Activated T-cell treated with anti-CD3 and anti-CD28 coated beads, Interleukin-2, amount 50 U/mL, for 1 hour (primary cell): ENCODE measurements at places on chromosomes 3 and 15.

DNA sequence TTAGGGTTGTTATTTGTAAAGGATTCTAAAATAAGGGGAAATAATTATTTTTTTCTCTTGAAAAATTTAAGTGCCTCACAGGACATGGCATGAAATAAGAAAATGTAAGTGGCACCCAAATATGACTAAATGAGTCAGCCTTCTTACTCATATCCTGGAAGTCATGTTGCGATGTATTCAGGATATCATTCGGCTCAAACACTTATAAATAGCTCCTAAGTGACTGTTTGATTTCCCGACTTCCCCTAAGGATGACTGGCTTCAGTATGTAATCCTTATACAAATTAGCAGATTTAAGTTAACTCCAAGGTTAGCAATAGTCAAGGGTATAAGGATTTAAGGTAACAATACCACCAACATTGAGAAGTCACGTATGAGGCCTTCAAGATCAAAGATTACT lies 57.3 kb upstream of the OSTN start:
- DNase-seq: no peak

DNA sequence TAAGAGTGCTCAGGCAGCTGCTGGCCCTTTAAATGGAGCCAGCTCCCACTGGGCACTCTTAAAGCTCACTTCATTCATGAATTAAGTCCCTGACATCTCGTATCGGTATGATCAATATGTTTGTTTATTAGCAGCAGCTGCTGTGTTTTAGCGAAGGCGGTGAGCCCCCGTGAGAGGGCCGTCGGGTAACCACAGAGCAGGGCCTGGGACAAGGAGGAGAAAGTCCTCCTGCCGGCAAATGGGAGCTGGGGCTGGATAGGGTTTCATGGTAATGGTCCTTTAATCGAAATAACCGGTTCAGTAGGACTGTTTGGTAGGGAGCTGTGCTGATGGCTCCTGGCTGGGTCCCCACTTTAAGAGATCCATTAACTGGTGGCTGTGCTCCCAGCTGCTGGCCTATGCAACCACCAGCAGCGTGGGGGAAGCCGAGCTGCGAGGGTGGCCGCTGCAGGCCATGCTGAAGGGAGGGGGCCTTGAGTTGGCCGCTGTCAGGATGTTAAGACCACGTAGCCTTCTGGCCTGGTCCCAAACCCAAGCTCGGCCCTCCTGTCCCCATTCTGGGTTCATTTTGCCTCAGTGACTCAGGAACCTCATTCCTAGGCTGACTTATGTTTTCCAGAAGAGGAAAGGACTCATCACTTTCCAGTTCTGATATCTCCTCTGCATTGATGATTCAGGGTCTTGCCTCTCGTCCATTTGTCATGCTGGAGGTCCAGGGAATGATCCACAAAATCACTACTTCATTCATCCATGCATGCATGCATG lies 67.6 kb upstream of the NTRK3 start:
- no peak for DNase-seq

DNA sequence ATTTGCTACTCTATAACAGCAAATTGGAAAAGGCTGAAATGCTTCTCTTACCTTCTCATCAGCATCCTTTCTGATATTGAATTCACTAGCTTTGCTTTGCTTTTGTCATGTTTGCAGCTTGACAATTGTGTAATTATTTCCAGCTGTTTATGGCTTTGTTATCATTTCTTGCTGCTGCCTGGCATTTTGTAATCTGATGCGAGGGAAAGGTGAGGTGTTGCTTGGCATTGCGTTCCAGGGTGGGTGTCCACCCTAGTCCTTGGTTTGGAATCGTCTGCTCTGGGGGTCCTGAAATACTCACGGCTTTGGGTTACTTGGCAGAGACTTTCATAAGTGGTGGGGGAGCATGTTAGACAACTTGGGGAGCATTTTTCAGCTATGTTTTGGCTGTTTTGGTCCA lies 2.9 kb downstream of the CACNA2D3 start:
- DNase-seq: no peak

- no peak for DNase-seq
These were observed 1.9 kb downstream of the FGF7 start for GRCh38 chr15:49424954-49425353.

- DNase-seq: peak; percentile 30
These were observed 137.5 kb downstream of the XXYLT1 start for GRCh38 chr3:195133462-195133861.

GRCh38 chr15:51168700-51169099 lies 74.0 kb upstream of the TNFAIP8L3 start:
- DNase-seq: no peak

DNA sequence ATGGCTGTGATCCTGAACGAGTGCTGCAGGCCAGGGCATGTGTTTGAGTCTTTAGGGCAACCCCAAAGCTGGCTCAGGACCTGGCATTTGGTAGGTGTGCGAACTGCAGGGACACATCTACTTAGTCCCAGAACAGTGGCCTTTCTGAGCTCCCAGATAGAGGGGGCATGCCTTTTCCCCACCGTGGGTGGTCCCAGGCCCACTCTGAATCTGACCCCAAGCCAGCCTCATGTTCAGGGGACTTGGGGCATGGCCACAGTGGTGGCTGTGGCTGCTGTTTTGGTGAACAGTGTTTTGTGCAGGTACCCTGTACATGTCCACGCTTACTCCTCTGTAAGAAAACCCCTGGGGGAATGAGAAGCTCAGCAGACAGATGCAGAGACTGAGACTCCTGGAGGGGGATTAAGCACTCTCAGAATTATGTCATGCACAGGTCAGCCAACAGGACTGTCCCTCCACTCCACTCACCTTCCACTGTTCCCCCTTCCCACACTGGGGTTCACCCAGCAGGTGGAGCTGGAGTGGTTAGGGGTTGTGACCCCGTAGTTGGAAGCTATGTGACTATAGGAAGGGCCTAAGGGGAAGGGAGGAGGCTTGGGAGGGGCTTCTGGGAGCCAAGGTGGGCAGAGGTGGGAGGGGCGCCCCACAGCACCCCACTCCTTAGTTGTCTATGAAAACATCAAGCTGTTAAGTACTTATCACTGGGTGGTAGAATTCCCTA lies 16.4 kb downstream of the ESYT3 start:
- no peak for DNase-seq

DNA sequence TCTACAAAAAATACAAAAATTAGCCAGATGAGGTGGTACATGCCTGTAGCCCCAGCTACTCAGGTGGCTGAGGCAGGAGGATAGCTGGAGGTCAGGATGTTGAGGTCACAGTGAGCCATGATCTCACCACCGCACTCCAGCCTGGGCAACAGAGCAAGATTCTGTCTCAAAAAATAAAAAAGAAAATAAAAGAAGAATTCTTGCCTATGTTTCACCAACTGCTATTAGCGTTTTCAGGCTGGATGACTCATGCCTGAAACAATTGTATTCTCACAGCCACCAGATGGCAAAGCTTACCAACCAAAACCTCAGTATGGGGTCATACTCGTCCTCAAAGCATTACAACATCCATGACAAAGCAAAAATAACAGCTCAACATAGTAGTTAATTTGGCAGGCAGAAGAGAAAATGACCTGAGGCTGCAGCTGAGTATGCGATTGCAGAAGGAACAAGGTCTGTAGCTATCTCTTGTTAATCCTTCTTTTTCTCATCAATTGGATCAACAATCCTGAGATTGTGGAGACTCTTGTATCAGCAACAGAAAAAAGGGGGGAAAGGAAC lies 52.2 kb downstream of the TP53BP1 start:
- no peak for DNase-seq

DNA sequence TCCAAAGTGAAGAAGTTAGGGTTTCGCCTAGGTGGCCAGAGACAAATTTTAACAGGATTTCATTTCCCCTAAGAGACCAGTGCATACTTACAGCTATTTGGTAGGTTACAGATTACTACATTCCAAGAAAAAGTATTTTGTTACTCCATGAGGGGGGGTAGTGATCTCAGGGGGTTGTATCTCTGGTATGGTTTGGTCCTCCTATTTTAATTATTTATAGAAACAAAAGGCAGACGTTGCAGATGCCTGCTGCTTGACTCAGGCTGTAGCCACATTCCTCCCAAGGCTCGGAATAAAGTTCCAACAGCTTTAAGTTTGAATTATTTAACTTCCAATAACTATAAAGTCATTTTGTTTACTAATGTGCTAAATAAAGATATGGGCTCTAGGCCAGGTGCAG lies 1.3 kb upstream of the TRIM59 start:
- DNase-seq: no peak

- no peak for DNase-seq
These were observed 49.2 kb downstream of the SPATA12 start for GRCh38 chr3:57109437-57110199.

GRCh38 chr15:91985297-91985696 lies 131.8 kb downstream of the SLCO3A1 start:
- DNase-seq: no peak

- no peak for DNase-seq
These were observed at the start of gene DCLK3 for GRCh38 chr3:36763850-36764703. DCLK3 (minus strand) TSS chr3:36764553; CDS start chr3:36764263, 290 bp downstream.
